ENCODE measurements at places on chromosomes 1 and 21. TPM values are rescaled to one million over a fixed set of nuclear protein-coding genes. Genes with fewer than 3 reads are reported as not detected.

RRAGC gene
- 20.0 TPM for total RNA-seq

MTARC2 gene
- 24.5 TPM for total RNA-seq

RGS16 gene
- total RNA-seq: 1.3 TPM

DNA sequence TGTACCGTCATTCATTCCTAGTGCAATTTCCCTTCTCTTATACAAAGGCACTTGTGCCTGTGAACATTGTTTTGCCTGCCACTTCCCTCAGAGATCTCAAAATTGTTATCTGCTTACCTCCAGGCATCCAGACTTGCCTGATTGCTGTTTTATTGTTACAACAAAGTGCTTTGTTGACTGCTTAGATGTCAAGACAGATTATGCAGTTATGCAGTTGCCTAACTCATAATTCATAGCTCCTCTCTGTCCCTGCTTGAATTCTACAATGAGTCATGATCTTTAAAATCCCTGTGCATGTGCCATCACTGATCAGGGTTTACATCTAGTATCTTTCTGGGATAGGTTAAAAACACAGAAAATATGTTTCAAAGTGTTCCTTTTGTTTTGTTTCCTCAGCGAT lies 24.5 kb downstream of the CXADR start:
- no peaks in the 10 kb centered on the region for H3K27me3 ChIP-seq
- H3K36me3 ChIP-seq: no peaks in the 10 kb centered on the region
- no peak overlapping the region for H3K4me3 ChIP-seq
- no peaks in the 10 kb centered on the region for H3K4me1 ChIP-seq

GRCh38 chr1:231517076-231517475 lies 11.4 kb upstream of the TSNAX start:
- H3K36me3 ChIP-seq: no peaks in the 10 kb centered on the region
- no peak overlapping the region for H3K4me3 ChIP-seq
- H3K27me3 ChIP-seq: no peaks in the 10 kb centered on the region
- H3K4me1 ChIP-seq: no peaks in the 10 kb centered on the region

- no peak overlapping the region for H3K27ac ChIP-seq
- no peak overlapping the region for H3K4me3 ChIP-seq
- no peaks in the 10 kb centered on the region for H3K27me3 ChIP-seq
- no peaks in the 10 kb centered on the region for H3K4me1 ChIP-seq
- no peak for DNase-seq
These were observed 299.6 kb downstream of the NPHP4 start for GRCh38 chr1:5692664-5693063.

- no peaks in the 10 kb centered on the region for H3K27me3 ChIP-seq
- no peak for DNase-seq
- H3K4me1 ChIP-seq: no peaks in the 10 kb centered on the region
- H3K27ac ChIP-seq: no peak overlapping the region
- H3K36me3 ChIP-seq: no peaks in the 10 kb centered on the region
These were observed 160.9 kb downstream of the UCK2 start for GRCh38 chr1:165988275-165988674.

GRCh38 chr1:247517795-247518612 lies 18.2 kb downstream of the OR2C3 start:
- H3K36me3 ChIP-seq: no peaks in the 10 kb centered on the region
- H3K4me1 ChIP-seq: no peaks in the 10 kb centered on the region
- no peak overlapping the region for H3K4me3 ChIP-seq
- H3K27me3 ChIP-seq: no peaks in the 10 kb centered on the region
- no peak overlapping the region for H3K27ac ChIP-seq
- DNase-seq: no peak

DNA sequence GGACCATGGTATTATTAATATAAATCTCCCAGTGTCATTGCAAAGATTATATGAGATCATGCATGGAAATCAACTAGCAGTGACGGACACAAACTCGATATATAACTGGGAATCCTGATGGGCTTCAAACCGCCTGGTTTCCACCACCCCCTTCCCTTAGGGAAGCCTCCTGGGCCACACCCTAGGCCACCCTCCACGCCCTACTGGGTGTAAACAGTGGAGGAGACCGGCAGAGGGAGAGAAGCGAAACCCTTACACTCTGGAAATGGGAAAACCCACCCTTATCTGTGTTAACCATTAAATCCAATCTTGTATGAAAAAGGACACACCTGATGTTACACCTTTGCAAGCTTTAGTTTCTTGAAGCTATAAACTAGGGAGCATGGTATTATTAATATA lies 595 bp upstream of the ZNHIT6 start:
- DNase-seq: no peak
- H3K36me3 ChIP-seq: no peaks in the 10 kb centered on the region
- H3K27me3 ChIP-seq: no peaks in the 10 kb centered on the region
- H3K4me3 ChIP-seq: peak overlapping the region; percentile 74

- no peak overlapping the region for H3K27ac ChIP-seq
- H3K4me3 ChIP-seq: no peak overlapping the region
- DNase-seq: no peak
- peaks cover 55% of the 10 kb centered on the region for H3K4me1 ChIP-seq
These were observed 8.9 kb downstream of the IFFO2 start for GRCh38 chr1:18947570-18947969.

DNA sequence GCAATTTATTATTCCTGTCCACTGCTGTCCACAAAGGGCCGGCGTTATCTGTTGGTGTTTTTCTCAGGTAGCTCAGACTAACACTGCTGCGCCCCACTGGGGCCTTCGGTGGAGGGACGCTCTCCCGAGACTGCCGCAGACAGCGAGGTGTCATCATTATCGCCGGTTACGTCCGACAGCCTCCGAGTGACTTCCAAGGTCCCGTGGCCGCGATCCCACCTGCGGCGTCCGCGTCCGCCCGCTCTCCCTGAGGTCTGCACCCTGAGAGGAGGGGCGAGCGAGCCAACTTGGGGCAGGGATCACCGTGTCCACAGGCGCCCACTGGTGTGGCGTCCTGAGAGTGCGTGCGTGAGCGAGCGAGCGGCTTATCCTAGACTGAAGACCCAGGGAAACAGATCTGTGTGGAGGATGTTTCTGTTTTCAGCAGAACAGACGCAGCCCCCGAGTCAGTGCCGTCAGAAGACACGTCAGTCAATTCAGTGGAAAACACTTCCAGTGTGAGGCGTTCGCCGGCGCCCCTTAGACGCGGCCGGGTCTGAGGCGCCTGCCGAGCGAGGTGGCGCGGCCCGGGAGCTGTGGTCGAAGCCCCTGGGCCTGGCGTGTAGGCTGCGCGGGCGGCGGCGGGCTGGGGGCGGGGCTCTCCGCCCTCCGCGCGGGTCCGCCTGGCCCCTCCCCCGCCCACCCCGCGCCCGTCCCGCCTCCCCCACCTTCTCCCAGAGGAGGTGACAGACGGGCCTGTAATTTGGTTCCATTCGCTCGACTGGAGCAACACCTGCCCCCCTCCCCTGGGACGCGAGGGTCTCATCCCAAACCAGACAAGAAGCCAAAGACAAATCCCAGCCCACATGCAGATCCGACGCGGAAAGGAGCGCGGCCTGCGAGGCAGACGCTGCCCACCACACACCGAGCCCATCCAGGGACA lies 12.6 kb downstream of the NHLH2 start:
- H3K4me3 ChIP-seq: peak overlapping the region; percentile 56
- no peak for DNase-seq
- peaks cover 20% of the 10 kb centered on the region for H3K27me3 ChIP-seq
- peak overlapping the region; percentile 46 for H3K27ac ChIP-seq

GRCh38 chr1:94335950-94336349 lies 82.2 kb upstream of the ABCD3 start:
- H3K4me3 ChIP-seq: no peak overlapping the region
- no peak overlapping the region for H3K27ac ChIP-seq
- H3K36me3 ChIP-seq: no peaks in the 10 kb centered on the region
- no peaks in the 10 kb centered on the region for H3K4me1 ChIP-seq
- DNase-seq: peak; percentile 56

GRCh38 chr1:229148743-229149142 lies 122.2 kb upstream of the RAB4A start:
- no peaks in the 10 kb centered on the region for H3K27me3 ChIP-seq
- no peak for DNase-seq
- H3K4me1 ChIP-seq: no peaks in the 10 kb centered on the region
- no peak overlapping the region for H3K27ac ChIP-seq

- H3K36me3 ChIP-seq: no peaks in the 10 kb centered on the region
- no peaks in the 10 kb centered on the region for H3K4me1 ChIP-seq
- H3K27me3 ChIP-seq: no peaks in the 10 kb centered on the region
These were observed 88.0 kb upstream of the IFFO2 start for GRCh38 chr1:19044471-19044870.

- no peaks in the 10 kb centered on the region for H3K4me1 ChIP-seq
- H3K27me3 ChIP-seq: no peaks in the 10 kb centered on the region
- H3K36me3 ChIP-seq: no peaks in the 10 kb centered on the region
- H3K27ac ChIP-seq: no peak overlapping the region
- no peak overlapping the region for H3K4me3 ChIP-seq
- DNase-seq: no peak
These were observed 82.0 kb upstream of the TLR5 start for GRCh38 chr1:223225061-223225460.

DNA sequence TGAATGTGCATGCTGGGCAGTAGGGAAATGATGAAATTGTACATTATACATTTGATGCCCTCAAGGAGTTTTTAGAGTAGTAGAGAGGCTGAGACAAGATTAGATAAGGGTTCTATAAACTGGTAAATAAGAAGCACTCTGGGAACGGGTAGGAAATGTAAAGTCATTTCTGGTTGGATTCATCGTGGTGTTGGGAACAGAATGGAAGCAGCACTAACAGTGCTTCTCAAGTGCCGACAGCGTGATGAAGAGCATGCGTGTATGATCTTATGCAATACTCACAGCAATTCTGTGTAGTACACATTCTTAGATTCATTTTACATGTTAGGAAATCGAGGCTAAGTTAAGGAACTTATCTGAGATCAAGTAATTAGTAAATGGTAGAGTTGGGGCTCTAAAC lies 45.9 kb downstream of the GPR88 start:
- H3K27me3 ChIP-seq: no peaks in the 10 kb centered on the region
- peaks cover 11% of the 10 kb centered on the region for H3K4me1 ChIP-seq
- no peak for DNase-seq

DNA sequence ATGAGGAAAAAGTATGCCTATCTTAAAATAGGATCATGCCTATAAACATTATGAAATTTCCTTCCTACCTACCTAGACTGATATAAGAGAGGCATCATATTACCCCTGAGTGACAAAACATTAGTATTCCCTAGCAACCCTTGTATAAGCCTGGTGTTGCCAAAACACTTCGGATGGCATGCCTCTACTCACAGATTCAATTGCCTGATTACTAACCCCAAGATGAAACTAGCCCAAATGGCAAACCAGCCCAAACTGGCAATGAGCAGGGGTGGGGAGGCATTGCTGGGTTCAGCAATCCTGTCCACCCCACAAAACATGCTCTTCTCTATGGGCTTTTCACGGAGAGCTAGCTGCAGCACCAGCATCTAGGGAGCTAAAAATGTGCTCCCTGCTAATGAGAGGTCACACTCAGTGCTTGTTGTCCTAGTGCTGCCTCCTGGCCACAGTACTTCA lies 13.9 kb downstream of the PALMD start:
- DNase-seq: no peak
- no peak overlapping the region for H3K4me3 ChIP-seq
- H3K27me3 ChIP-seq: no peaks in the 10 kb centered on the region
- H3K27ac ChIP-seq: no peak overlapping the region
- peaks cover 26% of the 10 kb centered on the region for H3K4me1 ChIP-seq

DNA sequence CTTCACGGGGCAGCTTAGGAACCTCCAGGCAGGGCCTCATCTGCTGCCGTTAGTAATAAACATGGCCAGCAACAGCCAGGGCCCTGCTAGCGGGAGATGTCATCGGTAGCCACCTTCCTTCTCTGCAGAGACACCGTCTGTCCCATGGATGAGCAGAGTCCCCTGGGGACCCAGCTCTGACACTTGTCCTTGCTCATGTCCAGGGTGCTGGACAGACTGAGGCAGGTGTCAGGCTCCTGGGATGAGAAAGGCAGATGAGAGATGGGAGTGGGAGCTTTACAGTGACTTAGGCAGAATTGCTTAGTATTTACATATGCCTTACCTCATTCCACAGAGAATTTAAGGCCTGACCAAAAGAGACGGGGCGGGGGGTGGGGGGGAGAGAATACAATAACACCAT lies 25.0 kb downstream of the CAPN2 start:
- no peak overlapping the region for H3K4me3 ChIP-seq
- no peaks in the 10 kb centered on the region for H3K27me3 ChIP-seq
- DNase-seq: no peak

DNA sequence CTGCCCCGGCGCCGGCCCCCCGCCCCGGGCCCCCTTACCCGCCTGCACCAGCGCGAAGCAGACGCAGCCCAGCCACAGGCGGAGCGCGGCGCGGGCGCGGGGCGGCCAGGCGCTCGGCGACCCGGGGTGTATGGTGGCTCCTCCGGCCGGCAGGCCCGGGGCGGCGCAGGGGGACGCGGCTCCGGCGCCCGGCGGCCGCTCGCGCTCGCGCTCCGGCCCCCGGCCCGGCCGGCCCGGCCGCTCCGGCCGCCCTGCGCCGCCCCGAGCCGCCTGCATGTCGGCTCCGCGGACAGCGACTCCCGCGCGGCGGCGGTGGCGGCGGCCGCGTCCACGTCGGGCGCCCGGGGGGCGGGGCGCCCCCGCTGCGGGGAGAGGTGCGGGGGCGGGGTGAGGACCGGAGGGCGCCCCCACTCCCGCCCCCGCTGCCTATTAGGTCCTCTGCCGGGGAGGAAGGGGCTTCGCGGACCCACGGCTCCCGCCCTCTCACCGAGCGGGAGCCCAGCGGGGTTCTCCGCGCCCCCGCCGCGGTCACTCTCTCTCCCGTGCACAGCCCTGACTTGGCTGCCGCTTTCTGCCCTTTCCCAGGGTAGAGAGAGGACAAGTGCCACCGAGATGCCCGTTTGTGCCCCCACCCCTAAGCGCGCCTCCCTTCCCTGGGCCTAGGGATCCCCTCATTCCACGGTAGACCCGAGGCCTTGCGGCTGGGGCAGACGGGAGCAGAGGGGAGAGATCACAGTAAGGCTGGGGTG lies at the start of gene FNDC5:
FNDC5 (minus strand) TSS at position 298 of the 749 bp plus-strand sequence.
- no peaks in the 10 kb centered on the region for H3K27me3 ChIP-seq
- peak within 1 kb of the TSS; percentile 24 for H3K4me3 ChIP-seq
- no peak within 1 kb of the TSS for H3K27ac ChIP-seq
- H3K36me3 ChIP-seq: no peaks in the 10 kb centered on the region
- no peak for DNase-seq
- no peaks in the 10 kb centered on the region for H3K4me1 ChIP-seq

- no peak for DNase-seq
- no peaks in the 10 kb centered on the region for H3K36me3 ChIP-seq
- H3K27me3 ChIP-seq: no peaks in the 10 kb centered on the region
- no peaks in the 10 kb centered on the region for H3K4me1 ChIP-seq
These were observed 11.4 kb upstream of the MAGOH start for GRCh38 chr1:53249706-53250105.

- H3K36me3 ChIP-seq: no peaks in the 10 kb centered on the region
- H3K27me3 ChIP-seq: no peaks in the 10 kb centered on the region
- DNase-seq: no peak
- no peak overlapping the region for H3K27ac ChIP-seq
- no peaks in the 10 kb centered on the region for H3K4me1 ChIP-seq
- no peak overlapping the region for H3K4me3 ChIP-seq
These were observed 102.1 kb downstream of the NRDC start for GRCh38 chr1:51776408-51776807.

Data from tibial nerve (tissue), 4 donors.